ENCODE measurements at places on chromosomes 6 and 20. TPM values are rescaled to one million over a fixed set of nuclear protein-coding genes. Genes with fewer than 3 reads are reported as not detected.

DEFB132 gene
- not detected for total RNA-seq

SYS1 gene
- total RNA-seq = 5.6 TPM

PROKR2 gene
- total RNA-seq = not detected

OR2J3 gene
- total RNA-seq = not detected

RNF182 gene
- total RNA-seq = not detected

DNA sequence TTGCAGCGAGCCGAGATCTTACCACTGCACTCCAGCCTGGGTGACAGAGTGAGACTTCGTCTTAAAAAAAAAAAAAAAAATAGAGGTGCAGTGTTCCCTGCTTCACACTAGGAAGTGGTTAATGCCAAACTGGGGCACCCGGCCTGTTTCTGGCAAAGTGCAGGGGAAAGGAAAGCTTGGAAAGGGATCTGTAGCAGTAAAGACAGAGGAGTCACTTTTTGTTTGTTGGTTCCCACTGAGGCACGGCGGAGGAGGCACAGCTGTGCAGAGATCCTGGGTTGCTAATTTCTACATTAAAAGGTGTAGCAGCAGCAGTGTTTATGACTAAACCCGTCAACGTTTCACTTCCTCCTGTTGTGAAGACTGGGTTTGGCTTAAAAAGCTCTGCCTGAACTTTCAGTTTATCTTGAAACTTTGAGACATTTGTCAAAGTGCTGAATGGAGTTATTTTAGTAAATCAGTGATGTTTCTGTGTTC is 125.6 kb downstream of the CARMIL1 start:
- H3K27me3 ChIP-seq = no peaks in the 10 kb centered on the region
- DNase-seq = peak; percentile 56

DNA sequence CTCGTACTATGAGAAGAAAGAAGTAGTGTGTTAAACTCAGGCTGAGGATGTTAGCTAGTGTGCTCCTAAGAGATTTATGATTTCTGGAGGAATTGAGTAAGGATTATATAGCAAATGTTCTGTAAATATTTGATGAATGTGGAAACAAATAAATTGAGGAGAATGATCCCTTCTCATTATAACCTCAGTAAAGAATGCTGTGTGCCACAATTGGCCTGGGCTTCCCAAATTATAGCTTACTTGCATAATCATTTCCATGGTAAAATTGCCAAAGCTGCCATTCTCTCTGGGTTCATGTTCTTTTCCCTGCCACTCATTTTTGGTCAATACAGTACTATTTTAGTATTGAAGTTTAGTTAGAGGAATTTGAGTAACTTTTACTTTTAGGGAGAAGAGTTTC is 128.5 kb downstream of the FLRT3 start:
- DNase-seq = no peak
- H3K4me1 ChIP-seq = peaks cover 7% of the 10 kb centered on the region
- no peaks in the 10 kb centered on the region for H3K36me3 ChIP-seq
- H3K27me3 ChIP-seq = no peaks in the 10 kb centered on the region
- H3K4me3 ChIP-seq = no peak overlapping the region

GRCh38 chr6:11412616-11413015 is 124.9 kb upstream of the TMEM170B start:
- DNase-seq = no peak
- H3K4me1 ChIP-seq = peaks cover 6% of the 10 kb centered on the region
- H3K27me3 ChIP-seq = no peaks in the 10 kb centered on the region
- H3K36me3 ChIP-seq = no peaks in the 10 kb centered on the region
- no peak overlapping the region for H3K27ac ChIP-seq
- H3K4me3 ChIP-seq = no peak overlapping the region

DNA sequence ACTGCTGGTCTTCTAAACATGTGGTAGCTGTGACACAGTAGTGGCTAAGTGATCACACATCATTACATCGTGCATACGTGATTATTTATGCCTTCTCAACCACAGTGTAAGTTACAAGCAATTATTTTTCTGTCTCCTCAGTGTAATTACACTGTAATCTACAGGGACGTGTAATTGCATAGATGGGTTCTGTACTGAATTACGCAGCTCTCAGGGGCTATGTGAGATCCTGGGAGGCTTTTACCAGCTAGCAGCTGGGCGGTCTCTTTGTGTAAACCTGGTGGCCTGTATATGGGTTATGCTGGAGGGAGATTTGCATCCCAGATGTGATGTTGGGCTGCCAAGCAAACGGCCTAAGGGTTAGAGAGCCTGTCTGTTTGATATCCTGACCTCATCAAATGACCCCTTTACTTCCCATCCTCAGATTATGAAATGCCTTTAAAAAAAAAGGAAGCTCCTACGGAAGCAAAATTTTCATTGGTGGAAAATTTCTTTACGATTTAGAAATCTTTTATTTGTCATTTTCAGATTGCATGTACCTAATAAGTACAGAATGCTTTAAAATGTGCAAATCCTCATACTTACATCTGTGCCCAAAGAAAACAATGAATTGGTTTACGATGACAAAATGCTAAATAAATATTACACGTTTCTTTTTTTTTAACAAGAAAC is 402.8 kb upstream of the JAG1 start:
- H3K27me3 ChIP-seq = no peaks in the 10 kb centered on the region
- DNase-seq = no peak
- no peaks in the 10 kb centered on the region for H3K36me3 ChIP-seq
- H3K27ac ChIP-seq = no peak overlapping the region
- H3K4me3 ChIP-seq = no peak overlapping the region
- no peaks in the 10 kb centered on the region for H3K4me1 ChIP-seq

DNA sequence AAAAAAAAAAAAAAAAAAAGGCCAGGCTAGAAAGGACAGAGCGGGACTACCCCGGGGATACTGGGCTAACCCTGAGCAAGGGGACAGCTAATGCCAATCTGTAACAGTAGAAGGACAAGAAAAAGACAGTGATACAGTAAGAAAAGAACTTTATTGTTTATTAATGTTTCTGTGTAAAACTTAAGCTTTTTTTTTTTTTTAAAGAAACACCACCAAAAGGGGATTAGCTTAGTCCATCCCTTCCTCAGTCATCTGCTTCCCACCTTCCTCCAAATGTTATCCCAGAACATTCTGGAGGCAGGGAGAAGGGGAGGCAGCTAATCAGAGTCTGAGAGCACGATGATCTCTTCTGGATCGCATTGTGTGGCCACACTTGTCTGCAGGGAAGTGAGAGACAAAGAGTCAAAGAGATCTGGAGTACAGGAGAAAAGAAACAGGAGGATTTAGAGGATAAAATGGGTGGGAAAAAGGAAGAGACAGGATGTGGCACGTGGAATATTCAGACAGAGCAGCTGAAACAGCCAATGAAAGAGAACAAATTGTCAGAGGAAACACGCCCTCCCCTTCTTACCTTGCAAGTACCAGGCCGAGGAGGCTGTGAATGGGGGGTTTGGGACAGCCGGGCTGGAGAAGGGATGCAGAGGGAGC is 1.0 kb upstream of the ZBTB22 start:
- peak overlapping the region; percentile 87 for H3K27ac ChIP-seq
- peaks cover 56% of the 10 kb centered on the region for H3K4me1 ChIP-seq
- H3K36me3 ChIP-seq = no peaks in the 10 kb centered on the region
- DNase-seq = no peak
- peak overlapping the region; percentile 46 for H3K4me3 ChIP-seq

- no peaks in the 10 kb centered on the region for H3K27me3 ChIP-seq
- H3K27ac ChIP-seq = no peak overlapping the region
- no peak for DNase-seq
- H3K4me3 ChIP-seq = no peak overlapping the region
- no peaks in the 10 kb centered on the region for H3K36me3 ChIP-seq
These were observed 309.4 kb downstream of the ZNF217 start for GRCh38 chr20:53284256-53284655.

DNA sequence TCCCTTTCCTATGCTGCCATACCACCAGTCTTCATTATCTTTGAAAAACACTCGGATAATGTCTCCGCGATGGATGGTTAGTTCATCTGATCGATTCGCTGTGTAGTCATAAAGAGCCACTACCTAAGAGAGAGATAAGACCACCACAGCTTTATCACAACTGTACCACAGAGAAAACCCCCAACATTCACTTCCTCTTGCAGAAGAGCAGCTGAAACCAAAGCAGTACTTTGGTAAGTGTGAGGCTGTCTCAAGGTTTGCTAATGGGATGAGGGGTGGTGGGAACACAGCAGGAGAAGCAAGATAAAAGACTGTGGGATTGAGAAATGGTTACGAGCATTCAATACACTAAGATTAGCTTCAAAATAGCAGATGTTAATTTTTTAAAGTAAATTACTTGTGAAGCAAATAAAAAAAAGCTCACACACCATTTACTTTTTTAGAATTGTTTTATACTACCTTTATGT is 142.1 kb downstream of the MYB start:
- peaks cover 8% of the 10 kb centered on the region for H3K4me1 ChIP-seq
- no peak overlapping the region for H3K4me3 ChIP-seq

DNA sequence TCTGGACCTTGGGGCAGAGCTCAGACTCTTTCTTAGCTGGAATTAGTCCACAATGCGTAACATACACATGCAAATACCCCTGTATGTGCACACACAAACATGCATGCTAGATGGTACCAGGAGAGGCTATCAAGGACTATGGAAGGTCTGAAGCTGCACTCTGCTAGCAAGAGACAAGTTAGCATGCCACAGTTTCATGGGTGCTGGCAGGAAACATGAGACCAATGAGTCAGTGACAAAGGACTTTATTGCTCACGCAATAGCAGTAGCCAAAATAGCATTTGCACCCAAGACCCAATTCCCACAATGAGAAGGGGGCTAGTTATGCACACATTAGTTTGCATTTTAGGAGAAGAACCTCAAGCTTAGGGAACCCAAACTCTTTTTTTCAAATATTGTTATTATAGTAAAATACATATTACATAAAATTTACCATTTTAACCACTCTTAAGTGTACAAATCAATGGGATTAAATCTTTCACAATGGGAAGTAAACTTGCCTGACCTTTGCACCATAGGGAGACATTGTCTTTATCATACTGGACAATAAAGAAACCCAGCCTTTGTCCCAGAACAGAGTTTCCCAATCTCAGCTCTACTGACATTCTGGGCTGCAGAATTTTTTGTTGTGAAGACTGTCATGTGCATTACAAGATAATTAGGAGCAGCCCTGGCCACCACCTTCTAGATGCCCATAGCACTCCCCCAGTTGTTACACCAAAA is 69.1 kb downstream of the NRSN1 start:
- H3K27ac ChIP-seq = no peak overlapping the region
- DNase-seq = no peak
- no peaks in the 10 kb centered on the region for H3K36me3 ChIP-seq
- H3K27me3 ChIP-seq = no peaks in the 10 kb centered on the region
- no peak overlapping the region for H3K4me3 ChIP-seq

DNA sequence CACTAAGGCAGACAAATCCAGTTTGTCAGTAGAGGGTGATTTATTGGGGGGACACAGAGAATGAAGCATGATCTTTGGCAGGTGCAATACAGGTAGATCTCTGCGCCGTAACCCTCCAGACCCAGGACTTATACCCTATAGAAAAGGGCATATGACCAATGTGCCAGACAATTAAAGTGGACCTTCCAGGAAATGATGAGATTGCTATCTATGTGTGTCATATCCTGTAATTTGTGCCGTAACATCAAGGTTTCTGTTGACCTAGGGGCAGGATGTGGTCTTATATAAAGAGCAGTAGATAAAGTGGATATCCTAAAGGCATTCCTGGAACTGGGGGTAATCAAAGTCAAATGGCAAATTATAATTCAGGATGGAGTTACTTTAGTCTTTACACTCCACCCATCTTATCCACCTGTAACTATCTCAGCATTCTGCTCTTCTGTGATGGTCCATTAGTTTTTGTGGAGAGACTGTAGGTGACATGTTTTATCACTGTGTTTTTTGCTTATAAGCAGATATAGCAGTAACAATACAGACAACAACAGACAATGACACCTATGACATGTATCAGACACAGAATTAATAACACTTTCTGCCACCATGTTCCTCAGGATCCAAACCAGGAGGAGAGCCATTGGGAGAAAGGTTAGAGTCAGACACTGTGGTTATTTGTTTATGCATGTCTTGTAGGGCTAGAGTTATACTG is 43.1 kb upstream of the ZNF337 start:
- DNase-seq = no peak
- H3K4me3 ChIP-seq = no peak overlapping the region
- H3K4me1 ChIP-seq = no peaks in the 10 kb centered on the region
- no peak overlapping the region for H3K27ac ChIP-seq

DNA sequence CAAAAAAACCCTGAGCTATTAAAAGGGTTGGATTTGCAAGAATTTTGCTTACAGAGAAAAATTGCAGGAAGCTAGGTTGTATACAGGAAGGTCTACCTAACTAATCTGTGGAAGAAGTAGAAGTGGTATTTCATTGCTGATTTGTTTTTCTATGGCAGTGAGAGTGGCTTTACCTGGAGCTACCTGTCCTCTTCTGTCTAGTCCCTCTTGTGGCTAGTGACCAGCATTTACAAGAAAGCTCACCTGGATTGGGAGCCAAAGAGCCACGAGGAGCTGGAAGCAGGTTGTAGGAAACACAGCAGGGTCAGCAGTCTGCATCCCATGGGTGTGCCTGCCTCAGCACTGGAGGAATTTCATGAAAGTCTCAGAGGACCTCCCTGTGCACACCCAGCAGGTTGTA is 120.3 kb upstream of the RALGAPA2 start:
- H3K27ac ChIP-seq = no peak overlapping the region
- H3K4me1 ChIP-seq = peaks cover 4% of the 10 kb centered on the region
- H3K36me3 ChIP-seq = no peaks in the 10 kb centered on the region
- H3K27me3 ChIP-seq = peaks cover 21% of the 10 kb centered on the region
- DNase-seq = no peak

GRCh38 chr6:38215225-38215624 is 395.7 kb downstream of the ZFAND3 start:
- no peaks in the 10 kb centered on the region for H3K36me3 ChIP-seq
- H3K27me3 ChIP-seq = no peaks in the 10 kb centered on the region
- H3K4me3 ChIP-seq = no peak overlapping the region
- DNase-seq = no peak
- H3K27ac ChIP-seq = no peak overlapping the region

DNA sequence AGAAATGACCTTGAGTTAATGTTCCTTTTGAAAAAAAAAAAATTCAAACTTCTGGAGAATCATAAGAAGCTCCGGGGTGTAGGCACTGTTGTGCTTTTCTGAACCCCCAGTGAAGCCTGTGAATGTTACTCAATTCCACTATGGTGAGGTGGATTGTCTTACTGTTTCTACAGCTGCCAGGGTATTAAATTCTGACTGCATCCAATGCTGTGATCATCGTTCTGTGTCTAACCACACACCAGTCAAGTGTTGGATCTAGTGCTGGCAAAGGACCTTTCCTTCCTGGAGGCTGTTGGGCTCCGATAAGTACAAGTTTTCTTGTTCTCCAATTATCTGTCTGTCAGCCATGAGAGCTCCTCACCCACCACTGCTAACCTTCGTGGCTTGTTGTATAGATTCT is 162.0 kb upstream of the EPHA7 start:
- no peaks in the 10 kb centered on the region for H3K4me1 ChIP-seq
- no peaks in the 10 kb centered on the region for H3K27me3 ChIP-seq
- no peak overlapping the region for H3K4me3 ChIP-seq
- no peaks in the 10 kb centered on the region for H3K36me3 ChIP-seq
- no peak overlapping the region for H3K27ac ChIP-seq

DNA sequence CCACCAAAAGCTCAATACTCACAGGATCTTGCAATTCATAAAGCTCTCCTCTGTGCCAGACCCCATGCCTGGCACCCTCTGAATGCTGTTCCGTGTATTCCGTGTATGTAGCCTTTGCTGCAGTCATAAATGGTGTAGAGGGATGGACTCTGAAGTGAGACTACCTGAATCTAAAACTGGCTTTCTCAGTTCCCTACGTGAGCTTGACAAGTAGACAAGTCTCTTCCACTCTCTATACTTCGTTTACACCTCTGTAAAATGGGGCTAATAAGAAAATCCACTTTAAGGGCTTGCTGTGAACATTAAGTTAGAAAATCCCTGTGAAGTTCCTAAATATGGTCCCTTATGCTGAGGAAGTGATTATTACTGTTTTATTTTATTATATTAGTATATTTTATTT is 31.5 kb downstream of the PPP1R16B start:
- H3K36me3 ChIP-seq = no peaks in the 10 kb centered on the region
- H3K4me3 ChIP-seq = no peak overlapping the region
- DNase-seq = no peak
- H3K27me3 ChIP-seq = no peaks in the 10 kb centered on the region

Measured in transverse colon (tissue), 4 donors.